ENCODE measurements at places on chromosomes 3 and 15.

DNA sequence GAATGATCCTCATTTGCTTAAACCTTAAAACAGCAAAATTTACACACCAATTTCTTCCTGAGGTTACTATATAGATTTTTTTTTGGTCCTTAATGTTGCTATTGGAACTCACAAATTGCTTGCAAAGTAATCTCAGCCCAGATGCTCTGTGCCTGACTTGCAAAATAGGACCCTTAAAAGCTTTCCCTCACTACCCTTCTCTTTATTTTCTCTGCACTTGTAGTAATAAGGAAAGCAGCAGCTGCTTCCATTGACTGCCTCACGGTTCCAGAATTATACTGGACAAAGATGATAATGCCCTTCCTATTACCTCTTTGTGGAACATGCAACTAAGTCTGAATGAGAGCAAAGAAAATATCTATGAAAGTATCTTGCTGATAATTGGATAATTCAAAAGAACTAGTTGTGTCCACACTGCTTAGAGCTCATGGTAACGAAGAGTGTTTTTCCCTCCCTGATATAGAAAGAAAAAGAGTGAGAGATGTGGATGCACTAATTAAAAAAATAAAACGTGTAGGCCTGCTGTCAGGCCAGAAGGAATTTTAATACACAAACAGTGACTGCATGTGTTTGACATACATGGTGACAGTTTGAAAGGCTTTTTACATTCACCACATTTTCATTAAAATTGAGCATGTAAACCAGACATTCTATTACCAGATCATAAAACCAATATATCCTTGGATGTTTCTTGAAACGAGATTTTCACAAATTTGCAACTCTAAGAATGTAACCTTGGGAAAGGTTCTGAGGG is 783.1 kb downstream of the GBE1 start:
- DNase-seq, result no peak

DNA sequence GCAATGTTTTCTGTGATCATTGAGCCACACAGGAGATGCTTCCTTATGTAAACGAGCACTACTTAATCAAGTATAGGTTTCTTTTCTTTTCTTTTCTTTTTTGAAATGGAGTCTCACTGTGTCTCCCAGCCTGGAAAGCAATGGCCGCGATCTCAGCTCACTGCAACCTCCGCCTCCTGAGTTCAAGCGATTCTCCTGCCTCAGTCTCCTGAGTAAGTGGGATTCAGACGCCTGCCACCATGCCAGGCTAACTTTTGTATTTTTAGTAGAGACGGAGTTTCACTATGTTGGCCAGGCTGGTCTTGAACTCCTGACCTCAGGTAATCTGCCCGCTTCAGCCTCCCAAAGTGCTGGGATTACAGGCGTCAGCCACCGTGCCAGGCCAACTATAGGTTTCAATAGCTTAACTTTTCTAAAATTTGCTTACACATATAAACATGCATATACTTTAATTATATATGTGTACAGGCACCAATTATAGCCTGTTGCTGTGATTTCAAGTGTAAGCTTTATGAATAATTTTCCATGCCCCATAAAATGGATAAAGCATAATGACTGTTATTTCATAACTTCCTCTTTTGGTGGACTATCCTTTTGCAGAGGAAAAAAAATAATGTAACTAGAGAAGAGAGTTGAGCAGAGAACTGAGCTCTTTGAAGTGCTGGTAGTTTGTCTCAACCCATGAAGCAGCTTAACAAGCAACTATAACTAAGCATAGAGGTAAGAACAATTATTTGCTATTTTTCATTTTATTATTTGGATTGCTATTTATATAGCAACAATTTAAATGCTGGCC is 24.8 kb upstream of the MBNL1 start:
- no peak for DNase-seq

DNA sequence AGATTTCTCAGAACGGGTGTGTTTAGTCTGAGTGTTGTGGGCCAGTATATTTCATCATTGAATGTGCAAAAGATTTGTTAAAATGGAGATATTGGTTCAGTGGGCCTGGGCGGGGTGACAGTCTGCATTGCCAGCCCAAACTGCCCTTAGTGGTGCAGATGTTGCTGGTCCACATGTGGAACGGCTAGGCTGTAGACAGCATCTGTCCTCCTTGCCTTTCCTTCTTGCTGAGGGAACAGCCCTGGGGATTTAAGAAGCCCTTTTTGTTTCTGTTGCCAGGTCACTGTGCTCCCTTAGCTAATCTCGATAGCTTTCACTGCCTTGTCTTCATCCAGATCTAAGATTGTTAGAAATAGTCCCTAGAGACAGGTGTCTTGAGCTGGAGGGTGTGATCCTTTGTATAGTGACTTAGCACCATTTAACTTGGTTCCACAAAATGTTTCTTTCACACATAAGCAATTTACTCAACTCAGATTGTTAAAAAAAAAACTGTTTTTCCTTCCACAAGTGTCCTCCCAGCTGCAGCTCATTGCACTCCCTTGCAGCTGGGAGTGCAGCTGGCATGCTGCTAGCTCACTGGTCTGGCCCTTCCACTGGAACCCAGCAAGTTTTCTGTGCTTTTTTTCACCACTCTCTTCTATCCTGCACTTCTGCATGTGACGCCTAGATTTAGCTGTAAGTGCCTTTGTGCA is 37.5 kb downstream of the GAP43 start:
- DNase-seq, result no peak

DNA sequence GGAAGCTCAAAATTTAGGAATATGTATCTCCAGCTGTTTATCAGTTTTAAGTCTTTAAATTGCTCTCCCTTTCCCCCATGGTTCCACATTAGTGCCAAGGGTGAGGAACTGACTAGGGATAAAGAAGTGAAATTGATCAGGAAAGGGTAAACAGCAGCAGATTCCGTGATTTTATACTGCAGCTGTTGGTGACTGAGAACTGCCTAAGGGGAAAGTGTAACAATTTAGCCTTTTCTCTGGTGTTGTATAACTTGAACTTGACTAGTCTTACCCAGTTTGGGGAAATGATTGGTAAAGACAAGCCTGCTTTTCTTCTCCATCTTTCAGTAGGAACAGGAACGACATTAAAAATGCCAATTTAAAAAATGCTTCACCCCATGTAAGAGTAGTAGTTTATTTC is 5.0 kb downstream of the SPRED1 start:
- no peak for DNase-seq

DNA sequence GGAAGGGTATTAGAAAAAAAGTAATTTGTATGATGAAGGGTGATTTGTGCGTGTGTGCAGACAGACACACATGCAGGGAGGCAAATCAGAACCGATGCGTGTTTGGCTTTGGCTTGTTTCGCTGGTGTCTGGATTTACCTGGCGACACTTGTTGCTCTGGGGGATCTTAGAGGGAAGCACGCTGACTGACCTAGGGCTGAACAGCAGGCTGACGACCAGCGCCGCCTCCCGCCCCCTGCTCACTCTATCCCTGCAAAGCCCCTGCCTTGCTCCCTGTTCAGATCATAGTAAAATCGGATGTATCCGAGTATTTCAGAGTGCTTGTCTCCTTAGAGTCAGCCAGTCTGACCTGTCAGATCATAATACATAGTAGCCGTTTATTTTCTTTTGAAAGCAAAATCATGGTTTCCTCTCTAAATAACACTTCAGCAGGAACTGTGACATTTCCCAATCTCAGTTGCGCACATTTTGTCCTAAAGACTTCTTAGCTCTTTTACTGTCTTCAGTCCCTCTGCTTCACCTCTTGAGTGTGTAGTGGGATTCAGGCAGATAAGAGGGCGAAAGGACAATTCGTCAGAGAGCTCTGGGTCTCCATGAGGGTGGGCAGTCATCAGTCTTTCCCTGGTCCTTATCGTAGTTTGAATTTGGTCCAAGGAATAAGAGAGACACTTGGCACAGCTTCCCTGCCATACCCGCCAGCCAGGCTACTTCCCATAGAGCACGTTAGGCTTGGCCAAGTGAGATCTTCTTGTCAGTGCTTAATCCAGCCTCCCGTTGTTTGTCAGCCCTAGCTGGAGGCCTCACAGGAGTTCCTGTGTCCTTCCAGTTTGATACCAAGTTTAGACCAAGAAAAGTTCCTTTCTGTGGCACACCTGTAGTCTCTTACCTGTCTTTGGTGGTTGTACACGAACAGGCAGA is 97.4 kb downstream of the PGPEP1L start:
- no peak for DNase-seq

- no peak for DNase-seq
Measured at GRCh38 chr3:38655708-38656300, 6.3 kb upstream of the SCN5A start.

DNA sequence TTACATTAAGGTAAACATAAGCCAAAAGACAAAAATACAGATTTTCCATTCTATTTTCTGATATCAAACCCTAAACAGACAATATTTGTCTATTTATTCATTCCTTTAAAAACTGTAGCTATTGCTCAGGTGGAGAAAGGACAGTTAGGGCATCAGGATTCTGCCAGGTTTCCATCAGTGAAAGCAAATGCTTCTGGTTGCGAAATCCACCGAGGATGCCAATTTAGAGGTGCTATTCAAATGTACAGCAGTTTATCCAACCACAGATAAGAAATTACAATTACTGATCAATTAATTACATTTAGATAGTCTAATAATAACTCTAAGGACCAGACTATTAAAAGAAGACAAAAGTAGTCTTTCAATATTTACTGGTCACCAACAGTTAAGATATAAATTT is 3.9 kb downstream of the TOMM70 start:
- no peak for DNase-seq

DNA sequence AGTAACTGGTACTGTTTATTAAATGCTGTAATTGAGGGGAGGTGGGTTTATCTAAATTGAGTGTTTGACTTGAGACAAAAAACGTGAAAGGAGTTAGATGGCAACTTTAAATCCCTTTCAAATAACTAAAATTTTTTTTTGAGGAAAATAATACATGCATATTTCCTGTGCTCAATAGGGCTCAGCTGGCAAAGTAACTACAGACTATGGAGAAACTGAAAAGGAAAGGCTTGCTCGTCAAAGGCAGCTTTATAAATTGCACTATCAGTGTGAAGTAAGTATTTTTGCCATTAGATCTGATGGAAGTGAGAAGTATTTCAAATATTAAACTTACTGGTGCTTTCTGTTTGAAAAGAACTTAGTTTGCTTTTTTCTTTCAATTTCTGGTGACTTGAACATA is 72.2 kb downstream of the DZIP3 start:
- DNase-seq, result no peak

Measured in NCI-H510A (cell line).